Aorta (tissue), 5 donors: ENCODE measurements at places on chromosomes 5 and 9.

GRCh38 chr5:6405591-6405990 lies 27.2 kb upstream of the MED10 start:
- no peaks in the 10 kb centered on the region for H3K27me3 ChIP-seq
- no peak overlapping the region for H3K27ac ChIP-seq
- H3K4me3 ChIP-seq: no peak overlapping the region

DNA sequence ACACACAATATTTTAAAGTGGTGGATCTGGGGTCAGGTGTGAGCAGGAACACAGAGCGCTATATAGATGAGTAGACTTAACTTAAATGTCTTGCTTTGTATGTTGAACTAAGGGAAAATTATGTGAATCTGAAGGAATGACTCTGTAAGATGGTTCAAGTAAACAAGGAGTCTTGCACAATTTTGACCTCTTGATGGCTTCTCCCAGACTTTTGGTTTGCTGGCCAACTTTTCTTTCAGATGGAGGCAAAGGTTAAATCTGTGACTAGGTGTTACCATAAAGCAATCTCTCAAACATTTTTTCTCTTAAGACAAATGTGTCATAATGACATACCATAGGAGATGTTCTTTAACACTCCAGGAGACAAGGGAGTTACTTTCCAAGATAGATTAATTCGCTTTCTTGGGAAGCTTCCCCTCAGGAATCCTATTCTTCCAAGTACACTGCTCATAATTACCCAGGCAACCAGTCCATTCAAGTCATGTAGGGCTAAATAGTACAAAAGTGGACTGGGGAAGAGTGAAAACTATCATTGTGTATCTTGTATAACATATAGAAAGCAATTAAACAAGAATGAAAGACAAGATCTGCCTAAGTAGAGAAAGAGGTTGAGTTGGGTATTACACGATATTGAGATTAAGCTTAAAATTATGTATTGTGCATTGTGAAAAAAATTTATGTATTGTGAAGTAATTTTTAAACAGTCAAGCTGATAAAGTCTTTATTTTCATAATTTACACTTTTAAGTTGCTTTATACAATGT lies 60.3 kb upstream of the SLC27A6 start:
- H3K4me1 ChIP-seq: no peaks in the 10 kb centered on the region
- no peak for DNase-seq
- no peak overlapping the region for H3K27ac ChIP-seq
- no peaks in the 10 kb centered on the region for H3K27me3 ChIP-seq

- H3K4me3 ChIP-seq: no peak overlapping the region
- no peaks in the 10 kb centered on the region for H3K27me3 ChIP-seq
- H3K36me3 ChIP-seq: no peaks in the 10 kb centered on the region
- H3K4me1 ChIP-seq: no peaks in the 10 kb centered on the region
Measured at GRCh38 chr9:134560206-134560605, 81.4 kb upstream of the COL5A1 start.

- DNase-seq: no peak
- H3K27me3 ChIP-seq: no peaks in the 10 kb centered on the region
- H3K36me3 ChIP-seq: no peaks in the 10 kb centered on the region
- H3K4me3 ChIP-seq: no peak overlapping the region
- H3K27ac ChIP-seq: no peak overlapping the region
Measured at GRCh38 chr5:143008809-143009521, 238.8 kb downstream of the ARHGAP26 start.
